ENCODE measurements at places on chromosomes 6 and 20.

GRCh38 chr6:12944001-12944400 is 227.4 kb downstream of the PHACTR1 start:
- DNase-seq: no peak

GRCh38 chr20:23629542-23630391 is 8.0 kb downstream of the CST3 start:
- no peak for DNase-seq

DNA sequence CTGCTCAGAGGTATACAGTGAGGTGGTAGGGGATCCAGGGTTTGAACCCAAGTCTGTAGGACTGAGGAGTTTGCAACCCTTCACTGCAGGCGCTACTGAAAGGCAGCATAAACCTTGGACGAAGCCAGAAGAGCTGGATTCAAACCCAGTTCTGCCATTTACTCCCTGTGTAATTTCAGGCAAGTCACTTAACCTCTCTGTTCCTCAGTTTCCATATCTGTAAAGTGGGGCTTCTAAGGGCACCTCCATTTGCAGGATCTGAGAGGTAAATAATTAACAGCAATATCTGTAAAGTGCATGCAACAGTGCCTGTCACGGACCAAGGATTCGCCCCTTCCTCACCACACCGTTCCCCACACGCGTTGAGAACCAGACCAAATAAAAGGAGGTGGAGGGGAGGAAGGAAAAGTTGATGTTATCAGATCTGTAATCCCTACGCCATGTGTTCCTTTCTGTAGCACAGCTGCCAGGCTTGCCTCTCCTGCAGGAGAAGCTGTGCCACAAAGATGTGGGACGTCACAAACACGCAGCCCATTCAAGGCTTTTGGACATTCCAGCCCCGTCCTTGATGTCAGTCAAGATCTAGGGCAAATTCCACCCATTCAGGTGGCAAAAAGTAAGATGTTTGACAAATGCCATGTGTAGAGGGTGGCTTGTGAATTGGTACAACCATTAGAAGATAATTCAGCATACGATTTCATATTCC is 9.8 kb downstream of the RIPOR3 start:
- no peak for DNase-seq

DNA sequence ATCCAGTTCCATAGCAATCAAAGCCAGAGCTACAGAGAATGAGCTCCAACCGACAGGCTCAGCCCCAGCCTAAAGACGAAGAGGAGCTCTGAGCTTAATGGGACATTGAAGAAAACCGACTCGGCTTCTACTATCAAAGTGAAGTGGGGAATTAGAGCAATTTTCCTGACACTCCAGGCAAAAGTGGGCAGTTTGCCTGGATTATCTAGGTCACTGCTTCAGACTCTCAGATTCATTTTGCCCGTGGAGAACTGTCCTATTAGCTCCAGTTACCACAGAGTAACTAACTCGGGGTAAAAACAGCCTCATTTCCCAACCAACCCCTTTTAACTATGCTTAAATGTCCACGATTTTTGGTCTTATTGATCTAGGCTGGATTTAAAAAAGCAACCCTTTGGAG is 592.1 kb upstream of the NRSN1 start:
- no peak for DNase-seq

DNA sequence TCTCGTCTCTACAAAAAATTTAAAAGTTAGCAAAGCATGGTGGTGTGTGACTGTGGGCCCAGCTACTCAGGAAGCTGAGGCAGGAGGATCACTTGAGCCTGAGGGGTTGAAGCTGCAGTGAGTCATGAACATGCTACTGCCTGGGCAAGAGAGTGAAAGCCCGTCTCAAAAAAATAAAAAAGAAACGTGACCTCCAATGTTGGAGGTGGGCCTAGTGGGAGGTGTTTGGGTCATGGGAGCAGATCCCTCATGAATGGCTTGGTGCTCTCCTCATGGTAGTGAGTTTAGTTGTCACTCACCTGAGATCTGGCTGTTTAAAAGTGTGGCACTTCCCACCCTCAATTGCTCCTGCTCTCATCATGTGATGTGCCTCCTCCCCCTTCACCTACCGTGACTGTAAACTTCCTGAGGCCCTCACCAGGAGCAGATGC is 24.3 kb downstream of the RBL1 start:
- no peak for DNase-seq

DNA sequence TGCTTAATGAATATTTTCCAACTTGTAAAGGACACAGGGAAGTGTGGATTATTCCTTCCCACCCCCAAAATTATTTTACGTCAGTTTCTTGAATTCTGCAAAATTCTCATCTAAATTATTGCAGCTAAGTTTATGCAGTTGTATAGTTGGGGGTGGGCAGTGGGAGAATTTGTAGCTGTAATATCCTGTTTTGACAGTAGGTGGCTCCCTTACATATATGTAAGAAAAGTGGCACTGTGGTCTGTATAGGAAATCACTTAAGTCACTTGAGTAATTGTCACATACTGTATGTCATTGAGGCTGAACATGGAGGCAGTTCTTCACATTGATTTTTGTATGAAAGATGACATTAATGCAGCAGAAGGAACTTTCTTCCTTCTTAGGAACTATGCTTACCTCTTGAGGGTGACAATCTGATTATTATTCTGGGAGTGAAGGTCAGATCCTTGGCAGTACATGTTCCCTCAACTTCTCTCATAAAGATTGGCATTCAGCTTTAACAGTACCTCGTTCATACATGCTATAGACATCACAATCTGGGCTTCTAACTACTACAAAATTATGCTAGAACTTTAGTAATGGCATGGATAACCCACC is 14.6 kb upstream of the CFAP206 start:
- DNase-seq: peak; percentile 44

DNA sequence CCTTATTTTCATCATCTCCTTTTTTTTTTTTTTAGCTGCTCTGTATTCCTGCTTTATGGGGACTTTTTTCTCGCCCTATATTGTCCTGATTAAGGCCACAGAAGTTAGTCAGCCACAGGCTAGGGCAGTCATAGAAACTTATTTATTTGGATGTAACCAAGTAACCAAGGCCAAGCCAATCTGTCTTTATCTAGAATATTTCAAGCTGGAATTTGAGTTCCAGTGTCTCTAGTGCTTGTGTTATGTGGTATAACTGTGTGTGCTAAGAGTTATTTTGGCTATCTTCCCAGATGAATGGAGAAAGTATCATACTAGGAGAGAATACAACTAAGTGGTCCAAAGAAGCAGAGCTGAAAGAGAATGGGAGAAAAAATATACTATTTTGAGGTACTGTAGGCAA is 751.5 kb downstream of the CBLN4 start:
- DNase-seq: no peak

DNA sequence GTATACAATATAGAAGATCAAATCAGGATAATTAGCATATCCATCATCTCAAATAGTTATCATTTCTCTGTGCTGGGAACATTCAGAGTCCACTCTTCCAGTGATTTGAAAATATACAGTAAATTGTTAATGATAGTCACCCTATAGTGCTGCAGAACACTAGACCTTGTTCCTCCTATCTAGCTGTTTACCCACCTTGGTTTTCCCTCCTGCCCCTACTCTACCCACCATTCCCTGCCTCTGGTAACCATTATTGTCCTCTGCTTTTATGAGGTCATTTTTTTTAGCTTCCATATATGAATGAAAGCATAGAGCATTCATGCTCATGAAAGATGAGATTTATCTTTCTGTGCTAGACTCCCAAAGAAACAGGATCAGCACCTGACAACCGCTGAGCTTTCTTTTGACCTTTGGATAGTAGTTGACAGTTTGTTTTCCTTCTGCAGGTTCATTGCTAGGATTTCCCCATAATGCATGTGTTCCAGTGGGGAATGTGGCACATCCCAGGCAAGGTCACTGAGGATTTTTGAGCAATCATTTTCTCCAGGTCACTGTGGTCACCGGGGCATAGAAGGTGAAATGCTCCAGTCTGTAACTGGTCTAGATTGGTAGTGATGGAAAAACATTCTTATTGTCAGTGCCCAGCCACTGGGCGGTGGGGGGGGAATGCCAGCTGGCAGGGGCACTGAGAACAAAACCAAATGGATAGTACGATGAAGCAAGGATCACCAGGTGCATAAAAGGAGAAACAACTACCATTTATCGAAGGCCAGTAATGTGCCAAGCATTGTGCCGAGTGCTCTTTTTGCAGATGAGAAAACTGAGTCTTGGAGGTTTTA is 33.6 kb upstream of the BCAS1 start:
- no peak for DNase-seq

- no peak for DNase-seq
Observed at GRCh38 chr20:47373206-47373733, 16.8 kb upstream of the ZMYND8 start.

DNA sequence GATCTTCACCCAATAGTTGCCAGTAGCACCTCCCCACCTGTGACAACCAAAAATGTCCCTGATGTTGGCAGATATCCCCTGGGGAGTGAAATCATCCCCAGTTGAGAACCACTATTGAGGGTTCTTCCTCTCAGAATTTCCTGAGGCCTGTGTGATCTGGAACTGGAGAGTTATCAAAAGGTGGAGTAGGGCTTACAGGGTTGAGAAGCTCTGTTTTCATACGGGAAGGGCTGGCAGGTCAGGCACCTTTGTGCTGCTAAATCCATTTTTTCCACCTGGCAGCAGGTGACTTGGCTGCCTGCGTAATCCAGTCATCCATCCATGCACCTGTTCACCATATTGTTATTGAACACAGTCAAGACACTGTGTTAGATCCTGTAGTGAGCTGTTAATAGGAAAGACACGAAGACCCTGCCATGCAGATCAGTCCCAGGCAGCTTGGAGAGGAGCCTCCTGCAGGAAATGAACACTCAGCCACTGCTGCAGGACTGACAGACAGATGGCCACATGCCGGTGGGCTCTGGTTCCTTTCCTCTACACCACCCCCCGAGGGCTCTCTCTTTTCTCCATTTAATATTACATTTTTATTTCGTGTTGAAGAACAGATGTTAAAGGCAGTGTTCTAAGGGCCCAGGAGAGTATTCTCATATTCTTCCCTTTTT is 5.4 kb downstream of the DUSP22 start:
- no peak for DNase-seq

DNA sequence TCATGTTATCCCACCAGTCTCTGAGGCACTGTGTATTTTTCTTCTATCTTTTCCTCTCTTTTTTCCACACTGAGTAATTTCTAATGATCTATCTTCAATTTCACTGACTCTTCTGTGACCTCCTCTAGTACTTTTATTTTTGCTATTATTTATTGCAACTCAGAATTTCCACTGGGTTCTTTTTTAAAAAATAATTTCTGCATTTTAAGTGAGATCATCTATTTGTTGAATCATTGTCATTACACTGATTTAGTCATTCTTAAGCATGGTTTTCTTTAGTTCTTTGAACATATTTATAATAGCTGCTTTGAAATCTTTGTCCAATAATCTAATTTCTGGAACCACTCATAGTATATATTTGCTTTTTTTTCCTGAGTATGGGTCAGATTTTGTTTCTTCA is 96.7 kb upstream of the SLC22A16 start:
- DNase-seq: no peak

GRCh38 chr6:99711302-99711701 is 104.7 kb downstream of the PRDM13 start:
- no peak for DNase-seq

DNA sequence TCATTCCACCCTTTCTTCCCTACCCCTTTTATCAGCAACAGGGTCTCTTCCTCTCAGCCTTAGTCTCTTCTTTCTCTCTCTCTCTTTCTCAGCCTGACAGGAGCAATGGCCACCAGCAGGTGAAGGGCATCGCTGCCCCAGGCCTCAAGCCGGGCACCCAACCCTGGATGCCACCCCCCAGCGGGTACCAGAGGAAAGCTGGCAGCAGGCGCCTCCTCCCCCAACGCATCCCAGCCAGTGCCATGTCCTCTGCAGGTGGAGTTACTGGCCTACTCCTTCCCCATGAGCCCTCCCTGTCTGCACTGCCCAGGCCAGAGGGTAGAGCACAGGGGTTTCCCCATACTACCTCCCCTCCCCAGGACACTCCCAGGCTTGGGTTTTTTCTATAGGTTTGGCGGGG is 32.2 kb downstream of the EIF2S2 start:
- no peak for DNase-seq

- no peak for DNase-seq
Observed at GRCh38 chr6:116208056-116208785, 45.7 kb downstream of the TSPYL4 start.

DNA sequence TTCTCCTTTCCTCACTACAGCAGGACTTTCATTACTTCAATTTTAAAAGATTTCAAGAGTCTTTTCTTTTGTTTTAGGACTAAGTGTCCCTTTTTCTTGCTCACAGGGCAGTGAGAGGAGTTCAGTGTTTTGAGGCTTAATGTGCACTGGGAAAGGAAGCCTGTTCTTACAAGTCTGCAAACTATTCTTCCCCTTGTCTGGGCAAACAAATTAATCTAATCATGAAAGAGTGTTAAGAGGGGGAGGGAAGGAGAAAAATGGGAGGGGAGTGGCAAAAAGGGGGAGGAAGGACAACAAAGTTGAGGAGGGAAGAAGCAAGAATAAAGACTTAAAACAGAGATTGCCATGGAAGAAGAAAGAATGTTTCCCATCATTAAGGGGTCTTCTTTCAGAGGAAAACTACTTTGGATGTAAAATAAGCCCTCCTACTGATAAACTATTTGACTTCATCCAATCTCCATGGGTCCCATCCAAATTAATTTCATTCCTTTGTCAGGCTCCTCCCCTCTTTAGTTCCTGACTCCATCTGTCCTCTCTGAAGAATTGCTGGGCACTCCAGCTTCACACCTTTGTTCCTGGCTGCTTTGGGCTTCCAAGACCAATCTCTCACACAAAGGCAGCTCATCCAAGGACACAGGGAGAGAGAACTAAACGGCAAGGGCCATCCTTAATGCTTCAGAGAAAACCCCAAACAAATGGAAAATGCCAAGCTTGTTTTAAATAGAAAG is 244.5 kb downstream of the TPBG start:
- no peak for DNase-seq

DNA sequence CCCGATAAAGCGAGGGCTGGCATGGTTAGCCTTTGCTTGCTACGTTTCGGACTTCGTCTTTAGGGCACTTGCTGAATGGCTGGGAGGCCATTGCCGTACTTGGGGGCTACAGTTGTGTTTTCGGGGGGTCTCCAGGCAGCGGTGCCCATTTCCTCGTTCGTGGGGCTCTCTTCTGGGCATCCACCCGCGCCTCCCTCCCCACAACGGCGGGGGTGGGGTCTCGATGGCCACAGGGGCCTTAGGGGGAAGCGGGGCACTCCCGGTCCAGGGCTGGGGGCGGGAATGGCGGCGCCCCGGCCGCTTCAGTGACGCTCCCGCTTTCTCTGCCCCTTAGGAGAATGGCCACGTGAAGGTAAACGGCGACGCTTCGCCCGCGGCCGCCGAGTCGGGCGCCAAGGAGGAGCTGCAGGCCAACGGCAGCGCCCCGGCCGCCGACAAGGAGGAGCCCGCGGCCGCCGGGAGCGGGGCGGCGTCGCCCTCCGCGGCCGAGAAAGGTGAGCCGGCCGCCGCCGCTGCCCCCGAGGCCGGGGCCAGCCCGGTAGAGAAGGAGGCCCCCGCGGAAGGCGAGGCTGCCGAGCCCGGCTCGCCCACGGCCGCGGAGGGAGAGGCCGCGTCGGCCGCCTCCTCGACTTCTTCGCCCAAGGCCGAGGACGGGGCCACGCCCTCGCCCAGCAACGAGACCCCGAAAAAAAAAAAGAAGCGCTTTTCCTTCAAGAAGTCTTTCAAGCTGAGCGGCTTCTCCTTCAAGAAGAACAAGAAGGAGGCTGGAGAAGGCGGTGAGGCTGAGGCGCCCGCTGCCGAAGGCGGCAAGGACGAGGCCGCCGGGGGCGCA is 2.4 kb downstream of the MARCKS start:
- no peak for DNase-seq

GRCh38 chr6:168575346-168576098 is 134.5 kb downstream of the SMOC2 start:
- no peak for DNase-seq

- DNase-seq: no peak
Observed at GRCh38 chr20:61352346-61353260, 100.5 kb downstream of the CDH4 start.

- DNase-seq: no peak
Observed at GRCh38 chr20:46308258-46309157, at the start of gene CDH22. CDH22 (minus strand) TSS chr20:46308498; CDS start chr20:46251294, 57,204 bp downstream.

Measured in NCI-H2081 treated with DMSO at 0.1 percent for 48 hours (cell line).